ENCODE measurements at places on chromosomes 2 and 18. TPM values are rescaled to one million over a fixed set of nuclear protein-coding genes. Genes with fewer than 3 reads are reported as not detected.

The CFAP221 gene
- not detected for total RNA-seq

The WNT10A gene
- 1.7 TPM for total RNA-seq

The ZAP70 gene
- 503 TPM for total RNA-seq

DNA sequence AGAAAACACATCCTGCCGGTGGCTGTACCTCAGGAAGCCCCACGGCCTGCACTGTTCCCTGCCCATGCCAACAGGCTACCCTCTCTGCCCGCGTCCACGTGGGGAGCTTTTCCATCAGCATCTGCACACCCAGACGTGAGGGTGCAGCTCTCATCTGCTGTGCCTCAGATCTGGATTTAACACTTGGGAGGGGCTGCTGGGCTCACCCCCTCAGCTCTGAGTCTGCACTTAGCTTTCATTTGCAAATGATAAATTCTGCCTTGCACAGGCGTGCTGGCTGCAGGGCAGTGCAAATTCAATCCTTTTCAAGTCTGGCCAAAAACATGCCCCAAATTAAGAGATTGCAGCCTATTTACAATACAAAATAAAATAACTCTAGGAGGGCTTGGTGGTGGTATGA lies 245.7 kb downstream of the TWIST2 start:
- no peak for DNase-seq

DNA sequence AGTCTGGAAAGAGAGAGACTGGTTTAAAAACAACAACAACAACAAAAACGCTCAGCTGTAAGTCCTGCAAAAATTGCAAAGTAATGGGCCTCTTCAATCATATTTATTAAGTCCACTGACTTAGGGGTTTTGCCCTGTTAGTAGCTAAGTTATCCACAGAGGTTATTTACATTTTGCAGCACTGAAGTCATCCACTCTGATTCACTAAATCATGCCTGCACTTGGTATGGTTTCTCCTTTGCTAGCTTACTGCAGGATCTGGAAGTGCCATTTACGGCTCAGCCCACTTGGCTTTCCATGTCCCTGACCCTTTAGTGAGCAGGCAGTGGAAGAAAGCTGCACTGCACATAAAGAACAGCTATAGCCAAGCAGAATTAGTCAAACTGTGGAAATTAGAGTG lies 484.4 kb downstream of the NRXN1 start:
- no peak for DNase-seq

DNA sequence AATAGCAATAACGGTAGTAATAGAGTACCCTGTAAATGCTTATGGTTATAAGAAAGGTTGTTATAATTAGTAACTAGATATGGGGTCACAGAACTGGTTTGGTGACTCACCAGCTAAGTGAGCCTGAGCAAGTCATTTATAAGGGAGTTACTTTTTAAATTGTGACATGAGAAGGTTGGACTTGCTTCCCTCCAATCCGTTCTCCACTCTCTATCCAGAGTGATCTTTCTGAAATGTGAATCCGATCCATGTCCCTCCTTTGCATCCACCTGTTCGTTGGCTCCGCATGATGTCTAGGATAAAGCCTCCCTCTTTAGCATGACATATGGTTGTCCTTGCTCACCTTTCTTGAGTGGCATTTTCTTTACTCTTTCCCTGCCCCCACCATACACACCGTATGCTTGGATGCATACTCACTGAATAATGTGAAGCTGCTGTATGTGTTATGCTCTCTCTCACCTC lies 83.1 kb downstream of the CDC42EP3 start:
- no peak for DNase-seq

DNA sequence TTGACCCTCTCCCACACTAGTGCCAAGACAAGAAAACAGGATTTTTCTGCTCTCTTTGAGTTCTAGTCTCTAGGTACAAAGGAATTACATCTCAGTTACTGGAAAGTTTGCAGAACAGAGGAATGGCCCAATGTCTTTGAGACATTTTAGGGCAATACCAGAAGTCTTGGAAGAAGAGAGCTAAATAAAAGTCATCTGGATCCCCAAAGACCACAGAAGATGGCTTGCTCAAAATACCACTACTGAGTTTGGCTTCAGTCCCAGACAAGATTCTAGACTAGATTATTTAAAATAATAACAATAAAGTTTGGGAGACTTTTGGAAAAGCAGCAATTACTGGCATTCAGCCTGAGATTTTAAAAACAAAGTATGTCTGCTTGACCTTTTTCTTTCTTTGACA lies 61.9 kb upstream of the HK2 start:
- no peak for DNase-seq

- no peak for DNase-seq
Observed at GRCh38 chr2:4135765-4136164, 432.4 kb downstream of the DCDC2C start.

GRCh38 chr2:163155279-163155883 lies 316.8 kb upstream of the KCNH7 start:
- no peak for DNase-seq

GRCh38 chr2:33181466-33181865 lies 234.7 kb downstream of the LTBP1 start:
- DNase-seq = no peak
